ENCODE measurements at places on chromosomes 1 and 21. TPM values are rescaled to one million over a fixed set of nuclear protein-coding genes. Genes with fewer than 3 reads are reported as not detected.

GRCh38 chr1:30684881-30685795 is 38.2 kb downstream of the MATN1 start:
- H3K27me3 ChIP-seq = peaks cover 78% of the 10 kb centered on the region
- H3K27ac ChIP-seq = no peak overlapping the region
- no peak for DNase-seq
- H3K4me1 ChIP-seq = peaks cover 3% of the 10 kb centered on the region

- H3K27me3 ChIP-seq = no peaks in the 10 kb centered on the region
Observed at GRCh38 chr1:151944857-151945575, 35.7 kb upstream of the THEM4 start.

DNA sequence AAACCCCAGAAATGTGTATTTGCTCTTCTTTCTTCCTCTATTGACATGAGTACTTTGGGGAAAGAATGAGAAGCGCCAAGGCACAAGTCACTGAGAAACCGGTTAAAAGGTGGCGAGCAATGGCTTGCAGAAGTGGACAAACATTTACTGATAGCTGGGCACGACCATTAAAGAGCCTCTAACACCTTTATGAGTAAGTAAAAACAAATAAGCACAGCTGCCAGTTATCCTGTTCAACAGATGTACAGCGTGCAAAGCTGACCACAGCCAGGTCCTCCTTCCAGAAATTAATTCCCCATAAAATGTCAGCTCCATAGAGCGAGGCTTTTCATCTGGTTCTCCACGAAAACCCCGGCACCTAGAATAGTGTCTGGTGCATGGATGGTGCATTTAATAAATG is 72.7 kb downstream of the CAPZB start:
- peaks cover 37% of the 10 kb centered on the region for H3K4me1 ChIP-seq
- H3K27ac ChIP-seq = peak overlapping the region; percentile 47

- no peak overlapping the region for H3K4me3 ChIP-seq
- peak; percentile 91 for DNase-seq
- H3K27me3 ChIP-seq = peaks cover 8% of the 10 kb centered on the region
- H3K27ac ChIP-seq = no peak overlapping the region
- H3K4me1 ChIP-seq = peaks cover 4% of the 10 kb centered on the region
Observed at GRCh38 chr1:41268154-41268770, 26.2 kb upstream of the SCMH1 start.

Gene FGR
- total RNA-seq = not detected

Gene ACTL8
- total RNA-seq = not detected

GRCh38 chr1:114369930-114370329 is 141.1 kb downstream of the TRIM33 start:
- no peak overlapping the region for H3K27ac ChIP-seq
- no peaks in the 10 kb centered on the region for H3K36me3 ChIP-seq
- no peak for DNase-seq
- peaks cover 10% of the 10 kb centered on the region for H3K4me1 ChIP-seq

- H3K4me1 ChIP-seq = peaks cover 17% of the 10 kb centered on the region
- no peak overlapping the region for H3K4me3 ChIP-seq
- no peak for DNase-seq
- H3K36me3 ChIP-seq = peaks cover 12% of the 10 kb centered on the region
- peak overlapping the region; percentile 46 for H3K27ac ChIP-seq
Observed at GRCh38 chr1:174190691-174191199, 31.4 kb downstream of the RABGAP1L start.

DNA sequence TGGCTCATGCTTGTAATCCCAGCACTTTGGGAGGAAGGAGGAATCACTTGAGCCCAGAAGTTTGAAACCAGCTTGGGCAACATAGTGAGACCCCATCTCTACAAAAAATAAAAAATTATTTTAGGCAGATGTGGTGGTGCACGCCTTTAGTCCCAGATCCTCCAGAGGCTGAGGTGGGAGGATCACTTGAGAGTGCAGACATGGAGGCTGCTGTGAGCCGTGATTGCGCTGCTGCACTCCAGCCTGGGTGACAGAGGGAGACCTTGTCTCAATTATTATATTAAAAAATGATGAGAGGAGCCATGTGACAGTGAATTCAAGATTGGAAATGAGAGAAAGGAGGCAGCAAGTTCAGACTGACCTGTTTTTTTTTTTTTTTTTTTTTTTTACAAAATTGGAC is 282.3 kb downstream of the ZP4 start:
- no peaks in the 10 kb centered on the region for H3K36me3 ChIP-seq
- DNase-seq = no peak
- H3K4me1 ChIP-seq = no peaks in the 10 kb centered on the region
- H3K4me3 ChIP-seq = no peak overlapping the region
- H3K27me3 ChIP-seq = no peaks in the 10 kb centered on the region

DNA sequence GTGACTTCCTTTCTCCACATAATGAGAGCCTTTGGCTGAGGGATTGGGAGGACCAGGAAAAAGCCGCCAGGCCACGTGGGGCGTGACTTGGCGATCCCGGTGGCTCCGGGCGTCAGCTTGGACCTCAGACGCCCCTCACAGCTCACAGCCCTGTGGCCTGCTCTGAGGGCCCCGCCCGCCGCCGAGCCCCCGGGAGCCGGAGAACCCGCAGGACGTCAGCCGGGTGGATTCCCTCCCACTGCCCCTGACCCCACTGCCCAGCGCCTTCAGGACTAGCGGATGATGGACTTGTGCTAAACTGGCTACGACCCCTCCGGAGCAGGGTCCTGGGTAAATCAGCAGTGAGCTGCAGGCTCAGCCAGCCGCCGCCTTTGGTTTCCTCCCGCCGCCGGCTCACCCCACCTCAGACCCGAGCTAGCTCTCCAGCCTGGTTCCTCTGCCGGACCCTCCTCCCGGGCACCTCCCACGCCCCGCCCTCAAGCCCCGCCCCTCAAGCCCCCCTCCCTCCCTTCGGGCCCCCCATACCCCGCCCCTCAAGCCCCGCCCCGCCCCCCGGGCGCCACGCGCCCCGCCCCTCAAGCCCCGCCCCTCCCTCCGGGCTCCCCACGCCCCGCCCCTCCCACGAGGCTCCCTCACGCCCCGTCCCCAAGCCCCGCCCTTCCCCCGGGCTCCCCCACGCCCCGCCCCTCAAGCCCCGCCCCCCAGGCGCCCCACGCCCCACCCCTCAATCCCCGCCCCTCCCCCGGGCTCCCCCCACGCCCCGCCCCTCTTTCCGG is 10.0 kb upstream of the FAAP20 start:
- no peak for DNase-seq
- no peaks in the 10 kb centered on the region for H3K27me3 ChIP-seq
- H3K4me3 ChIP-seq = peak overlapping the region; percentile 71
- peaks cover 43% of the 10 kb centered on the region for H3K4me1 ChIP-seq
- no peak overlapping the region for H3K27ac ChIP-seq

GRCh38 chr1:229349463-229350385 is 6.9 kb upstream of the CCSAP start:
- no peaks in the 10 kb centered on the region for H3K4me1 ChIP-seq
- H3K27me3 ChIP-seq = peaks cover 43% of the 10 kb centered on the region
- H3K27ac ChIP-seq = no peak overlapping the region
- no peak overlapping the region for H3K4me3 ChIP-seq

Gene ARTN
- 1.1 TPM for total RNA-seq

DNA sequence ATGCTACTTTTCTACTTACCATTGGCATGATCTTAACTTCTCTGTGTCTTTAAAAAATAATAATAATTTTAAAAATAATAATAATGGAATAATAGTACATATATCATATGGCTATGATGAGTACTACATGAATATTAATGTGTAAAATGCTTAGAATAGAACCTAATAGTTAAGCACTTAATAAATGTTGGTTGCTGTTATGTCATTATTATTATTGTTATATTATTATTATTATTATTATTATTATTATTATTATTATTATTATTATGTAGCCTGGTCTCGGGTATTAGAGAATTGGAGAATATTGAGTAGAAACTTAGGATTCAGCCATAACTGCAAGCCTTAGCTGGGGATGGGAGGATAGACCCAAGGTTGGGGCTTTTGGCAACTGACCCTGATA is 108.2 kb downstream of the MAST2 start:
- no peak for DNase-seq
- no peak overlapping the region for H3K27ac ChIP-seq
- no peak overlapping the region for H3K4me3 ChIP-seq
- H3K4me1 ChIP-seq = peaks cover 22% of the 10 kb centered on the region
- H3K36me3 ChIP-seq = no peaks in the 10 kb centered on the region
- no peaks in the 10 kb centered on the region for H3K27me3 ChIP-seq

Gene CLEC20A
- not detected for total RNA-seq

GRCh38 chr21:43318841-43319781 is 107.8 kb downstream of the SIK1 start:
- H3K4me1 ChIP-seq = peaks cover 28% of the 10 kb centered on the region
- H3K36me3 ChIP-seq = no peaks in the 10 kb centered on the region
- no peaks in the 10 kb centered on the region for H3K27me3 ChIP-seq
- peak overlapping the region; percentile 59 for H3K27ac ChIP-seq

Gene PADI2
- total RNA-seq = 111 TPM

Gene NHLH1
- 0.31 TPM for total RNA-seq

GRCh38 chr1:86965012-86965826 is 50.8 kb downstream of the HS2ST1 start:
- no peaks in the 10 kb centered on the region for H3K36me3 ChIP-seq
- no peak overlapping the region for H3K27ac ChIP-seq
- H3K4me1 ChIP-seq = no peaks in the 10 kb centered on the region
- H3K4me3 ChIP-seq = no peak overlapping the region
- DNase-seq = no peak
- H3K27me3 ChIP-seq = no peaks in the 10 kb centered on the region

DNA sequence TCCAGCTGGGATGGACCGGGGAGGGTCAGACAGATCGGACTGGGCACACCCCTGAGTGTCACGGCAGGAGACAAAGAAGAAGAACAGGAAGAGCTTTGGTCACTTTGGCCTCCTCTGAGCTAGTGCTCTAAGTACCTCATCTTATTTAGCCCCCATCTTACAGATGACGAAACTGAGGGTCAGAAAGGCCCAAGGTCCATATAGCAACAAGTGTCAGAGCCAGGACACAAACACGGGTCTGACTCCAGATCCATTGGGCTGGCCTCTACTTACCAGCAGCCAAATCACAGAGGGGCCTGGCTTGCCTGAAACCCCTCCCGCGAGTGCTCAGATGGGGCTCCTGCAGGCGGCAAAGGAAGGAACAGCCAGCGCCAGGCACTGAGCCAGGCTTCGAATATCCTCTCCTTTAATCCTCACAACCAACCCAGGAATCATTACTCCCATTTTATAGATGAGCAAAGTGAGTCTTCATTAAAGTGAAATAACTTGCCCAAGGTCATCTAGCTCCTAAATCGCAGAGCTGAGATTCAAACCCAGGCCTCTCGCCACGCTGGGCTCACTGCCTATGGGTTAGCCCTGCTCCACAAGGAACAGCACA is 25.7 kb upstream of the SELENON start:
- H3K27ac ChIP-seq = no peak overlapping the region
- no peak for DNase-seq
- H3K27me3 ChIP-seq = no peaks in the 10 kb centered on the region
- H3K36me3 ChIP-seq = peaks cover 50% of the 10 kb centered on the region
- H3K4me1 ChIP-seq = peaks cover 27% of the 10 kb centered on the region

DNA sequence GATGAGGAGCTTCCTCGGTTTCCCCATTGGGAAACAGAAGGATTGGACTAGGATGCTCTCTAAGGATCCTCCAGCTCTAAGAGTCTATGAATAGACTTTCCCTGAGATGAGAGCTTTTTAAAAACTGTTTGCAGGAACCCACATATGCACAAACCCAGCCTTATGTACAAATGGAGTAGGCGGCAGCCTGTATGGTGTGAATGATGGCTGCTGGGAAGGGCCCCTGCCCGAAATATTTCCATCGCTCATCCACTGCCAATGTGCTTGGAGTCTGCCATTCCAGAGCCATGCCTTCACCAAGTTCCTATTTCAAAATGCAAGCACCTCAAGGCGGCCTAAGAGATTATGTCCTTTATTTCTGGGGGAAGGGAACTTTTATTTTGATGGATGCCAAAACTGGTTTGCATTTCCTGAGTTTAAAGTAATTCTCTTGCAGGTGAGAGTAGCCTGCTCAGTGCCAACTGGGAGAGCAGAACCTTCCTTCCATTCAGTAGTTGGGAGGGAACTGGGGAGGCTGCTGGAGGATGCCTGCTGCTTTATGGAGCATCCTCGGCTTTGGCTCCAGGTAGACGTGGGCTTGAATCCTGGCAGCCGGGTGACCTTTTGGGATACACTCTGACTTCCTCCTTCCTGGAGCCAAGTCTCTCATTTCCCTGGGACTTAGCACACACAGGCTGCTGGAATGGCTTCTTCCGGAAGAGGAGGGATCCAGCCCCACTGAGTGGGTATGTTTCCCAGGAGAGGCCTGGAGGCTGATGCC is 165.9 kb downstream of the ACTL8 start:
- H3K4me1 ChIP-seq = no peaks in the 10 kb centered on the region
- DNase-seq = no peak
- H3K27ac ChIP-seq = no peak overlapping the region
- peaks cover 2% of the 10 kb centered on the region for H3K27me3 ChIP-seq

DNA sequence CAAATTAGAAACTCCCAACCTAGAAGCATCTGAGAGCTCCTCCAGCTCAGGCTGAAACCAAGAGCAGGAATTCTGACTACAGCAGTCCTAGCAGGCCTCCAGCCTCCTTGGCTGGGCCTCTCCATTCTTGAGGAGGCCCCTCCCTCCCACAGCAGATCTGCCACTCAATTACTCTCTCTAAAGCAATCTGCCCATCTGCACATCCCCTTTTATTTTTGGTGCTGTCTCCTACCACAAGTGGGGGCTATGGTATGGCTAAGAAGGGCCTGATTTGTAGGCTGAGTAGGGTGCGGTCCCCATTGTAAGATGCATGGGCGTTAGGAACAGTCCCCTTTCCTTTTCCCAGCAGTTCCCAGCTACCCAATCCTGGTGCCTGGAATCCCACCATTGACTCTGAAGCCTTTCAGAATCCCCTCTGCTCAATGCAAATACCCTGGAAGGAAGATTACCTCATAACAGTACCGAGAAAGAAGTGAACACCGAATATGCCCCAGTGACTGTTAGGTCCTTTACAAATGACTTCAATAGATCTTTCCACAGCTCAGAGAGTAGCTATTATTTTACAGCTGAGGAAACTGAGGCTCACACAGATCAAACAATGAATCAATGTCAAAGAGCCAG is 11.6 kb upstream of the TTC39A start:
- H3K36me3 ChIP-seq = no peaks in the 10 kb centered on the region
- H3K4me3 ChIP-seq = no peak overlapping the region
- H3K27me3 ChIP-seq = peaks cover 7% of the 10 kb centered on the region
- DNase-seq = peak; percentile 44
- peaks cover 2% of the 10 kb centered on the region for H3K4me1 ChIP-seq
- H3K27ac ChIP-seq = no peak overlapping the region
